Hair follicular keratinocyte (primary cell): ENCODE measurements at places on chromosomes 5 and 9. TPM values are rescaled to one million over a fixed set of nuclear protein-coding genes. Genes with fewer than 3 reads are reported as not detected.

Gene HAVCR1
- total RNA-seq, result not detected in 2 replicates

Gene PDE8B
- total RNA-seq, result not detected in 2 replicates

Gene GMCL2
- total RNA-seq, result not detected in 2 replicates

Gene AQP7
- total RNA-seq, result not detected in 2 replicates
